ENCODE measurements at places on chromosomes 1 and 21.

DNA sequence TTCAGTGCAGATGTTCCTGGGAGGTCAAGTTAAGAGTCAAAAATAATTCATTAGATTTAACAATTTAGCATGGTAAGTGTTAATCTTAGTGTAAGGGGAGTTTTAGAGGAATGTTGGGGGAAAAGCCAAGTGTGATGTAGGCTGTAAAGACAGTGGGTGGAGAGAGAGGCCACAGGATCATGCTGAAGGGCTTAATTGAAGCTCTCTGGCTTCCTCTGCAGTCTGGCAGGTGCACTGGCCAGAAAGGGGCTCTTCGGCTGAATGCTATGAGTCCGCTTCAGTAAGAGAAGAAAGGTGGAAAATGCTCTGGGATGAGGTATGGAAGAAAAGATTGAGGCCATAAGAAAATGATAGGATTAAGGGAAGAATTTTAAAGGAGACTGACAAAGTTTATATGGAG is 3.0 kb downstream of the BRDT start:
- no peak for DNase-seq

DNA sequence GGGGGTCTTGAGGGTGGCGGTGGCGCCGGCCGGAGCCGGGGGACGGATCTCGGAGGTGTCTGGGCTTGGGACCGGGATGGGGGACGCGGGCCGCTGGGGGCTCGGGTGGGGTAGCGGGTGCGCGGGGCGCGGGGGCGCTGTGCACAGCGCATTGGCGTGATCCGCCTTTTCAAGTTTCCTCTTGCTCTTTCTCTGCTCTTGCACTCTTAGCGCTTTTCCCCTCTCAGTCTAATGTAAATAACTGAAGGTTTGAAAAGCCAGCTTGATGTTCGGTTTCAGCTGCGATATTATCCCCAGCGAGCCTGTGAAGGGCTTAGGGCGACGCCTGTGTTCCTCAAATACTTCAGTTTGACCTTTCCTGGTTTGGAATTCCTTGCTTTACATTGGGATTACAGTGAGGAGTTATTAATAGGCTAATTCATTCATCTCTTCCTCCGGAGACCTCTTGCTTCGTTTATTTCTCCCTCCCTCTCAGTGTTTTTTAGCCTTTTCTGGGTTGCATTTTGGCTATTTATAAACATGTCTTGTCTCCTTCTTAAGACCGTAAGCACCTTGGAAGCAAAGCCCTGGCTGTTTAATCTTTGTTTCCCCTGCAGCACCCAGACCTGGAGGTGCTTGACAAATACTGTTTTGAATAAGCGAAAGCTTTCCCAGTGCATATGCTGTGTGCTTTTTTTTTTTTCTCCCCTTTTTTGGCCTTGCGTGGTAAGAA is 693 bp downstream of the RAB4A start:
- DNase-seq: peak; percentile 47

- DNase-seq: no peak
Observed at GRCh38 chr1:221612047-221612777, 129.7 kb downstream of the DUSP10 start.

GRCh38 chr1:240234485-240235210 is 143.0 kb downstream of the FMN2 start:
- DNase-seq: no peak

DNA sequence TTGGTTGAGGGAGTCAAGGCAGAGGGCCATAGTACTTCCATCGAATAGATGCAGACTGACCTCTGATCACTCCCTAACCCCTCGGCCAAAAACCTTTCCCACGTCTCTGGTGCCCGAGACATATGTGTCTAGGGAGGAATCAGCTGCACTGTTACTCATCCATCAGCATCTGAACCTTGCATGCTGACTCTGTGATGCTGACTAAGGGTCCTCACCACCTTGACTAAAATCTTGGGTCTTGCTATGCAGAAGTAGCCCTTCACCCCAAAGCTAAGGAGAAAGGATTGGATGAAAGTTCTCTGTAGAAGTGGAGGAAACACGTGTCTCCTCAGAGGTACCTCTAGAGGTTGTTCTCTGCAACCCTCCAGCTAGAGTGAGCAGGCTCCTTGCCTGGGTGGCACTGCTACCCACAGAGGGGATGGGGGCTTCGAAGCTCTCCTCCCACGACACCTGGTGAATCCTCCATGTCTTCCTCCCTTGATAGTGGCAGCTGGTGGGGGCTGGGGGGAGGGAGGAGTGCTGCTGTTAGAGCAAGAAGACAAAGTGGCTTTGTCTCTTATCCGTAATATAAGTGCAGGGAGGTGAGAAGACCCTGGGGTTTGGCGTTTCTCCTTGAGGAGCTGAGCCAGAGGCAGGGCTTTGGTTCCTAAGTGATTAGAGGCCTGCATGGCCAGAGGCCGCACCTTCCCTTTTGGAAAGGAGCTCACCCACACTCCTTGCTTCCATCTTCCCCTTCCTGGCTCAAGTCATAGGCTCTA is 45.1 kb downstream of the ATP2B4 start:
- no peak for DNase-seq

Data from putamen (tissue), 1 donor.